Stimulated activated CD8-positive, alpha-beta memory T cell treated with anti-CD3 and anti-CD28 coated beads, Interleukin-7, amount 100 ng/mL, for 4 hours (primary cell): ENCODE measurements at places on chromosomes 3 and 15.

DNA sequence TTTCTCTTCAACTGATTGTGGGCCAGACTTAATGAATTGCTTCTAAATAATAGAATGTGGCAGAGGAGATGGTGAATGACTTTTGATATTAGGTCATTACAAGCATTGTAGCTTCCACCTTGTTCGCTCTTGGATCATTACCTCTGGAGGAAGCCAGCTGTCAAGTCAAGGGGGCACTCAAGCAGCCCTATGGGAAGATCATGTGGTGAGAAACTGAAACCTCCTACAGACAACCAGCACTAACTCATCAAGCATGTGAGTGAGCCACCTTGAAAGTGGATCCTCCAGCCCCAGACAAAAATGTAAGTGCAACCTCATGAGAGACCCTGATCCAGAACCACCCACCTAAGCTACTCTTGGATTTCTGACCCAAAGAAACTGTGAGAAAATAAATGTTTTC, 109.8 kb upstream of the TBC1D5 start:
- no peak for DNase-seq

GRCh38 chr15:35168464-35168863, 83.4 kb upstream of the NANOGP8 start:
- DNase-seq, result no peak

DNA sequence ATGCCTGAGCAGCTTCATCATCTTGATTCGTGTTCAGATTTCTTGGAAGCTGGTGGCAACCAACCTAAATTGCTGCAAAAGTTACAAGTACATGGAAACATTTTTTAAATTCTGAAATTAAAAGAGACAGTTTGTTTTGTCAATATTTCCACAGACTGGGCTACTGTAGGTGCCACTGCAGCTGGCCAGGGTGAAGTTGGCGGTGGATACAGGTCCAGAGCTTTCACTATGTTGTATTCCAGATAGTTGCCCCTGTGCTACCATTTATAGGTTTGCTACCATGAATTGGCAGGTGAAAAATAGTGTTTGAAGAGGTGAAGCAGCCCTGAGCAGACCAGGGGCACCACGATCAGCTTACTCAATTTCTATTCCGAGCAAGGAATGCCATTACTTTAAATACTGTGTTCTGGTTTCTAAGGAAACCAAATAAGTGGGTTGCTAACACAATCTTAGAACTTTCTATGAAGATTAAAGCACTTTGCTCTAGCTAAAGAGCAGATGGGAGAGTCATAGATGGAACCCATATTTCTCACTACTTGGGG, 21.2 kb upstream of the SHC4 start:
- DNase-seq, result no peak

DNA sequence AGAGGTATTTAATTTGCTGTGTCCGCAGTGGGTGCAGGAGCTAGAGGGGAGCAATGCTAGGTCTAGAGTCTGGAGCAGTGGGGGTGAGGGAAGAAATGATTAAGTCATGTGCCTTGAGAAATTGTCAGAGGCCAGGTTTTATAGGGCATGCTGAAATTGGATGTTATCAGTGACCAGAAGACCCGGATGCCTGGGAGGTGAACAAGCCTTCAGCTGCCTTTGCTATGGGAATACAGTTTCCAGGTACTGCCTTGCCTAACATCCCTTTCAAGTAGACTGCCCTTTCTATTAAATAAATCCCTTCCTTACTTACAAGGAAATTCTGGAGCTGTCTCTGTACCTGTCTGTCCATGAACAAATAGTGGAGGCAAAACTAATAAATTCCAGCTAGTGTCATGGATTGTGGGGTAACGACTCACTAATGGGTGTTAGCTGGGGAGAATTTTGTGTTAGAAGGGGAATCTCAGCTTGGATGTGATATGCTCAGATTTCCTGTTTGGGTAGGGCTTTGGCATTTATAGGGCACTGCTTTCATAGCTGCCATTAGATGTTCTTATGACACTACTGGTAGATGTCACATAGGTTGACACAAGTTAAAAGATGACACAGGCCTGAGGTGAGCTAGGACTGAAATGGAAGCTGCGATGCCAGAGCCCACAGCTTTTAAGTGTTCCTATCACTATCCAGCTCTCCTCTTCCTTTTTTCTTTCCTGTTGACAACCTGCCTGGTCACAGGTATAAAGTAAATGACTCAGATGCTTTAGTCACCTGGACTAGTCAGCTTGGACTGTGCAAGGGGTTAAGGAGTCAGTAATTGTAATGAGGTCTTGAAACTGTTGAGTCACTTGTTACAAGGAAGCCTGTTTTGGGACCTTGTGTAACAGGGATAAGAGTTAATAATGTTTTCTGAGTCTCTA, 21.3 kb downstream of the CHD2 start:
- DNase-seq, result no peak

GRCh38 chr3:197445896-197446699, 109.7 kb downstream of the BDH1 start:
- DNase-seq, result no peak

DNA sequence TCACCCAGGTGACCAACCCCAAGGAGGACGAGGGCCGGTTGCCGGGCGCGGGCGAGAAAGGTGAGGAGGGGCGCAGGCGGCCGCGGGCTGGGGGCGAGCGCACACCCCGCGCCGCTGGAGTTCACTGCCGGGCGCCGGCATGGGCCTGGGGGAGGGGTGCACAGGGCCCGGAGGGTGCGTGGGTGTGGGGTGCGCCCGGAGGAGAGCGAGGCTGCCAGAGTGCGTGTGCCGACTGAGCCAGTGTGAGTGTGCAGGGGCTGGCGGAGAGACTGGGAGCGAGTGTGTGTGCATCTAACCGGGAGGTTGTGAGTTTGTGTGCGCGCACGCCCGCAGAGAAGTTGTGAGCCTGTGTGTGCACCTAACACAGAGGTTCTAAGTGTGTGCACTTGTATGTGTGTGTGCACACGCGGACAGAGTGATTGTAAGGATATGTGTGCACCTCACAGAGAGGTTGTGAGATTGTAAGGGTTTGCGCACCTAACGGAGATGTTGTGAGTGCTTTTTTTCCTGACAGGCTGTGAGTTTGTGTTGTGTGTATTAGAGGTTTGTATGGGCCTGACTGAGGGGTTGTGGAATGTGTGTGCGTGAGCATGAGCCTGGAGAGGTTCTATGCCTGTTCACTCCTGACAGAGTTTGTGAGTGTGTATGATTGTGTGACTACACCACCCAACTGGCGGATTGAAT, 681 bp downstream of the CTDSPL start:
- DNase-seq, result peak; percentile 43

- no peak for DNase-seq
Measured at GRCh38 chr3:183161552-183162336, 790 bp downstream of the LAMP3 start.

- no peak for DNase-seq
Measured at GRCh38 chr3:54827776-54828175, 100.1 kb downstream of the LRTM1 start.

DNA sequence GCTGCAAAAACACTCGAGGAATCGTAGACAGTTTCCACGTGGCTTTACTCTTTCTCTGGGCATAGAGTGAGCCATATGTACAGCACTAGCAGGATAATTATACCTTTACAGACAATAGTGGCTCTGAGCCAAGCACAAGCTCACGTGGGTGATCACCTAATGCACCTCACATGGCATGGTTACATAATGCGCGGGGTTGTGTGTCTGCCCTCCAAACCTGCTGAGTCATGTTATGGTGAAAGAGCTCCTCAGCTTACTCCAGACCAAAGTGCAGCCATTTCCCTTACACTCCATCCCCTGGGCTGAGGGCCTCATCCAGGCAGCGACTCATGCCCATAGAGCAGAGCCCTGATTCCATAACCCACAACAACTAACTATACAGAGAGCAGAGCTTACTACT, 1458.4 kb upstream of the CADM2 start:
- no peak for DNase-seq

DNA sequence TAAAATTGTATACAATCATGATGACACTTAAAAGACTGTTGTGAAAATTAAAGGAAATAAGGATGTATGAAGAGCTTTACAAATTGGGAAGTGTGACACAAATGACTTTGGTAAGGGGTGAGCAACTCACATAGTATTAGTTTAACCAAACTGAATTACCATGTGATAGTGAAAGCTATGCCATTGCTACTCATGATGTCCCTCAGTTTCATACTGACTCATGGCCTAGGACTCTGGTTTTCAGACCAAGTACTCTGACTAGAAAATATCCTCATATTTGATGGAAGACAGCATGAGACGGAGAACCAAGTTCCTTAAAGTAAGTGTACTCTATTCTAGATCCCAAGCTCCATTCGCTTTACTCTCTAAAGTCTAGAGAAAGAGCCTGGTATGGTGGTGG, 203.2 kb upstream of the ICE2 start:
- no peak for DNase-seq

- DNase-seq, result no peak
Measured at GRCh38 chr3:30723211-30723610, 116.8 kb downstream of the TGFBR2 start.

DNA sequence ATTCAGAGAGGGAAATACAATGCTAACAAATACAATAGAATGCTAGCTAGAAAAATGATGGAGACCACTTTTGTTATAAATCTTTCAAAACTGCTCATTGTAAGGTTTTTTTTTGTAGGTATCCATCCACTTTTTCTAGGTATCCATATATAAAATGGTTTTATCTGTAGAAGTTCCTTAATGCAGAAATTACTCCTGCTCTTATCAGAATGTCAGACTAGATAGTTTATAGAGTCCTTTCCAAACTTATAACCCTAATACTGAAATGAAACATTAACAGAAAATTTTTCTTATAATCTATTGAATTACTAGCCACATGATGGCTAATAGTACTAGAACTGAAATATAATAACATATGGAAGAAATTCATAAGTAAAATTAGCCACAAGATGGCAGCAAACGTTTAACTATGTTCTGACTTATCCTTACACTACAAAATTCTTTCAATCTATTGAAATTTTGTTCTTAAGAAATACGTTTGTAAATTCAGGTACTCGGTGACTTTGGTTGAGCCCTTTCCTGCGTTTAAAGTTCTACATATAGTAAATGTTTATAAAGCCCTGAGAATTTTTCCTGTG, 58.5 kb downstream of the ECT2 start:
- DNase-seq, result no peak

- DNase-seq, result no peak
Measured at GRCh38 chr3:94046533-94046932, 16.2 kb downstream of the DHFR2 start.

GRCh38 chr15:70488002-70488605, 275.3 kb downstream of the UACA start:
- DNase-seq, result peak; percentile 50

DNA sequence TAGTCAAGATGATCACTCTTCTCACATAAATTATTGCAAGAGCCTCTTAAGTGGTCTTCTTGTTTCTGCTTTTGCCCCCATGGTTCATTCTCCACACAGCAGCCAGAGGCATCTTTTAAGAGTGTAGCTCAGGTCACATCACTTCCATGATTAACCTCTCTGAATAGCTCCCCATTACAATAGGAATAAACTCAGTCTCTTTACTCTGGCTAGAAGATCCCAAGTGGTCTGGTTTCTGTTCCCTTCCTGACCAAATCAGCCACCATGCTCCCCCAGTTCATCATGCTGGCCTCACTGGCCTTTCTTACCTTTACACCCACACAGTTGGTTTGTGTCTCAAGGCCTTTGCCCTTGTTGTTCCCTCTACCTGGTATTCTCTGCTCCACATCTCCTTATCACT, 8.2 kb downstream of the HHATL start:
- no peak for DNase-seq

DNA sequence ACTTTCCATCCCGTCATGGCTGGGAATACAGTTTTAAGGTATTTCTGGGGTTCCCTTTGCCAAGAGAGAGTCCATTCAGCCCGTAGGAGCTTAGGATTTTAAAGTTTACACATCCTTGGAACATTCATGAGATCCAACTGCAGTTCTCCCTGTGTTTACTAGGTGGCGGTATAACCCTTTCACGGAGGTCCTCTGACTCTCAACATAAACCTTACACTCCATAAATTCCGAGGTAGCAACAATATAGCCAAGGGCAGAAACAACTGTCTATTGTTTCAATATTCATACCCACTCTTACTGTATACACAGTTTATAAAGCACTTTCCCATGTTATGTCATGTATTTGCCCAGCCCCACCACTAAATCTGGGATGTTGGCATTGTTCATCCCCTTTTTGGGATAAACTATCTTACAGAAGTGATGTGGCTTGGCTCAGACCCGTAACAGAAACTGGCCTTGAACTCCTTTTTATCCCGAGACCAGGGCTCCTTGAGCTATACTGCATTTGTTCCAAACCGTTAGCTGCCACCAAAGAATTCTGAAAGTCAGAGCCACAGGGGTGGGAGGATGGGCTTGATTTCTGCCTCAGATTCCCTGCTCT, 69.2 kb upstream of the COL6A5 start:
- DNase-seq, result no peak

- no peak for DNase-seq
Measured at GRCh38 chr3:171838218-171838720, 4.9 kb upstream of the TMEM212 start.

DNA sequence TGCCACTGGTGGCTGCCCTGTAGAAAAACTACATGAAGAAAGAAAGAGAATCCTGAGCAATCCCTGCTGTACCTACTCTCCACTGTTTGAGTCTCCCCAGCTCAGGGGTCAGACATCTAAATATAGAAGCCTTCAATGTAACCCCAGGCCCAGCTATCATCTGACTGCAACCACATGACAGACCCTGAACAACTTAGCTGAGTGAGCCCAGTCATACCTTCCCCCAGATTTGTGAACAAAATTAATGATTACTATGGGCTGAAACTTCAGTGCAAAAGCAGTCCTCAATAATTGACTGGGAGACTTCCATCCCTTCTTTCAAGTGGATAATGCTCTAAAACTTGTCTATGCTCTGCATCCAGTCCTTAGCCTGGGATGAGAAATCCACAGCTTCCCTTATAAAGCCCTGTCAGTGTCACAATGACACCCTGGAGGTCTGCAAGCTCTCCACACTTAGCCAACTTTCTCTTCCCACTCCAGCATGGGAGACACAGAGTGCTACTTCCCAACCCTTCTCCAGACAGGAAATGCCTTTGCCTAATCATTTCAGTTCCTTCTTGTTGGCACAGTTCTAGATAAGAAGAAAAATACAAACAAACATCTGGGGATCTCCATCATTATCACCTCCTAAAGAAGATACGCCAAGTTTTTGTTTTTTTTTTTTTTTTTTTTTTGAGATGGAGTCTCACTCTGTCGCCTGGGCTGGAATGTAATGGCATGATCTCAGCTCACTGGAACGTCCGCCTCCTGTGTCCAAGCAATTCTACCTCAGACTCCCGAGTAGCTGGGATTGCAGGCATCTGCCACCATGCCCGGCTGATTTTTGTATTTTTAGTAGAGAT, 198.5 kb upstream of the GADL1 start:
- no peak for DNase-seq
